ENCODE measurements at places on chromosomes 1 and 21.

DNA sequence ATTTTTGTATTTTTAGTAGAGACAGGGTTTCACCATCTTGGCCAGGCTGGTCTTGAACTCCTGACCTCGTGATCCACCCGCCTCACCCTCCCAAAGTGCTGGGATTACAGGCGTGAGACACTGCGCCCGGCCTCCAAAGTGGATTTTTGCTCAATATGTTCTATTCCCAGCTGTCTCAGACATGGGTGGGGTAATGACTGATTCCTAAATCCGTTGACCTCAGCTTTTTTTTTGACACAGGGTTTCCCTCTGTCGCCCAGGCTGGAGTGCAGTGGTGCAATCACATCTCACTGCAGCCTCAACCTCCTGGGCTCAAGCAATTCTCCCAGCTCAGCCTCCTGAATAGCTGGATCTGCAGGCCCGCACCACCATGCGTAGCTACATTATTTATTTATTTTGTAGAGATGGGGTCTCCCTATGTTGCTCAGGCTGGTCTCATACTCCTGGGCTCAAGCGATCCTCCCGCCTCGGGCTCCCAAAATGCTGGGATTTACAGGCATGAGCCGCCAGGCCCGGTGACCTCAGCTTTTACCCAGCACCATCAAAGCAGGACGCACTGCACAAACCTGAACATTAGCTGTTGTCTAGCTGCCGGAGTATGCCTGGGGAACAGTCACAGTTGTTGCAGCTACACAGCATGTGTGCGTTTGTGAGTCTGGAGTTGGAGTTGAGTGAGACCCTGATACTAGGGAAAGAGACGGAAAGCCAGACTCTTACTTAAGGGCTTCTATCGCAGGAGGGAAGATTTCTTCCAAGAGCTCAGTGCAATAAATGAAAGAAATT, 43.7 kb upstream of the PSEN2 start:
- H3K36me3 ChIP-seq: no peaks in the 10 kb centered on the region
- no peak for DNase-seq
- H3K4me3 ChIP-seq: no peak overlapping the region

- no peaks in the 10 kb centered on the region for H3K4me1 ChIP-seq
- no peak for DNase-seq
- H3K36me3 ChIP-seq: peaks cover 4% of the 10 kb centered on the region
Observed at GRCh38 chr1:32953495-32953894, 11.1 kb downstream of the RNF19B start.

GRCh38 chr21:25551569-25551968, 55.7 kb downstream of the MRPL39 start:
- DNase-seq: no peak
- no peaks in the 10 kb centered on the region for H3K27me3 ChIP-seq
- no peaks in the 10 kb centered on the region for H3K4me1 ChIP-seq
- H3K36me3 ChIP-seq: no peaks in the 10 kb centered on the region

DNA sequence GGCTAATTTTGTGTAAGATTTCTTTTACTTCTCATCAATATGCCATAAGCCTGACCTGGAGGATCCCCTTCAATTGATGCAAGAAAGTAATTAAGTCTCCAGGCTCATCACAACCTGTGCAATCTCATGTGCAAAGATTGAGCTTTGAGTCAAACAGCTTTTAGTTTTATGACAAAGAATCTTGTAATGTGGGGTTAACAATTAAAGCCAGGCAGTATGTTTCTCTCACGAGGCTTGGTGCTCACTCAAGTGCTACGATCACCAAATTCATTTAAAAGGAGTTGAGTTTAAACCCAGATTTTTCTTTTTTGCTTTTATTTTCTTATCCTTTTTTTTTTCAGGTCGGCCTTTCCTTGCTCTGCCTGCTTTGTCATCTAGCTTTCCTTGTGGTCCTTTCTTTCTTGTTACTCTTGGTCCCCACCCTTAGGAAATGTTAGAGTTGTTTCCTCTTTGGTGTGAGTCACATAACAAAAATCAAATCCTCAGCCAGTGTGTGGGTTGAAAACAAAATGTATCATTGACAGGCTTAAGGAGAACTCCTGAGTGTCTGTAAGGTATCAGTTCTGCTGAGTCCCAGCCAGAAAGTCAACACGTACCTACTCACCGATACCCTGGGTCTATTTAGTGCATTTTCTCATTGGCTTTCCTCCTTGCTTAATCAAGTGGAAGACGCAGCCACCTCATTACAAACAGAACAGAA, 1037.2 kb downstream of the ADGRL2 start:
- peaks cover 2% of the 10 kb centered on the region for H3K27me3 ChIP-seq
- no peak for DNase-seq
- H3K36me3 ChIP-seq: no peaks in the 10 kb centered on the region
- H3K27ac ChIP-seq: no peak overlapping the region
- no peak overlapping the region for H3K4me3 ChIP-seq
- H3K4me1 ChIP-seq: no peaks in the 10 kb centered on the region

GRCh38 chr1:47870946-47871676, 126.1 kb downstream of the TRABD2B start:
- no peaks in the 10 kb centered on the region for H3K36me3 ChIP-seq
- DNase-seq: no peak
- no peaks in the 10 kb centered on the region for H3K27me3 ChIP-seq

- no peaks in the 10 kb centered on the region for H3K36me3 ChIP-seq
- no peak overlapping the region for H3K4me3 ChIP-seq
- no peaks in the 10 kb centered on the region for H3K27me3 ChIP-seq
- no peak overlapping the region for H3K27ac ChIP-seq
Observed at GRCh38 chr21:15289896-15290841, 225.4 kb upstream of the NRIP1 start.

GRCh38 chr21:16302851-16303282, 573.1 kb downstream of the USP25 start:
- no peaks in the 10 kb centered on the region for H3K36me3 ChIP-seq
- peak overlapping the region; percentile 21 for H3K4me3 ChIP-seq
- peak overlapping the region; percentile 94 for H3K27ac ChIP-seq

DNA sequence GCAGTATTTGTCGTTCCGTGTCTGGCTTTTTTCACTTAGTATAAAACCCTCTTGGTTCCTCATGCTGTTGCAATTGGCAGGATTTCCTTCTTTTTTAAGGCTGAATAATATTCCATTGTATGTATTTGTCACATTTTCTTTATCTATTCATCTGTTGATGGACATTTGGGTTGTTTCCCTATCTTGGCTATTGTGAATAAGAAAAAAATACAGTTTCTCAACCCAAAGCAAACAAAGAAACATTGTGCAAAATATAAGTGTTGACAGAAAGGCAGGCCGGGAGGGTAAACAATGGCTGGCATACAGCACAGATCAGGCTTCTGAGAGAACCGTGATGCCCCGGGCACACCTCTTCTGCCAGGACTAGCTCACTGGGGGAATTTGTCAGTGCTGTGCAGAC, 26.9 kb downstream of the NENF start:
- no peak for DNase-seq
- no peak overlapping the region for H3K4me3 ChIP-seq
- H3K27ac ChIP-seq: no peak overlapping the region
- H3K4me1 ChIP-seq: peaks cover 13% of the 10 kb centered on the region
- peaks cover 2% of the 10 kb centered on the region for H3K36me3 ChIP-seq

DNA sequence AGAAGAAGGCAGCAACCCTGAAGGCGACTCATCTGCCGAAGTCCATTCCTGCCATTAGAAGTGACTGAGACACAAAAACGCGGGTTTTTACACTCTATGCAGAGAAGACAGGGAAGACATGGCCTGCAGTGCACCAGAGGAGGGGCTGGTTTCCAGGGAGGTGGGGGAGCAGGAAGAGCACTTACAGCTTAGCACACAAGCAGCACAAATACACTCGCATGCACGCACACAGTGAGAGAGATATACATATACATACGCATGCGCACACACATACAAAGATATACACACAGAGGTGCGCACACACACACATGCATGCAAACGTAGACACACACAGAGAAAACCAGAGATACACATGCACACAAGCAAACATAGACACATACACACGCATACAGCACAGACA, 210.9 kb upstream of the CSF3R start:
- no peak overlapping the region for H3K4me3 ChIP-seq
- DNase-seq: no peak
- no peak overlapping the region for H3K27ac ChIP-seq
- H3K4me1 ChIP-seq: no peaks in the 10 kb centered on the region

DNA sequence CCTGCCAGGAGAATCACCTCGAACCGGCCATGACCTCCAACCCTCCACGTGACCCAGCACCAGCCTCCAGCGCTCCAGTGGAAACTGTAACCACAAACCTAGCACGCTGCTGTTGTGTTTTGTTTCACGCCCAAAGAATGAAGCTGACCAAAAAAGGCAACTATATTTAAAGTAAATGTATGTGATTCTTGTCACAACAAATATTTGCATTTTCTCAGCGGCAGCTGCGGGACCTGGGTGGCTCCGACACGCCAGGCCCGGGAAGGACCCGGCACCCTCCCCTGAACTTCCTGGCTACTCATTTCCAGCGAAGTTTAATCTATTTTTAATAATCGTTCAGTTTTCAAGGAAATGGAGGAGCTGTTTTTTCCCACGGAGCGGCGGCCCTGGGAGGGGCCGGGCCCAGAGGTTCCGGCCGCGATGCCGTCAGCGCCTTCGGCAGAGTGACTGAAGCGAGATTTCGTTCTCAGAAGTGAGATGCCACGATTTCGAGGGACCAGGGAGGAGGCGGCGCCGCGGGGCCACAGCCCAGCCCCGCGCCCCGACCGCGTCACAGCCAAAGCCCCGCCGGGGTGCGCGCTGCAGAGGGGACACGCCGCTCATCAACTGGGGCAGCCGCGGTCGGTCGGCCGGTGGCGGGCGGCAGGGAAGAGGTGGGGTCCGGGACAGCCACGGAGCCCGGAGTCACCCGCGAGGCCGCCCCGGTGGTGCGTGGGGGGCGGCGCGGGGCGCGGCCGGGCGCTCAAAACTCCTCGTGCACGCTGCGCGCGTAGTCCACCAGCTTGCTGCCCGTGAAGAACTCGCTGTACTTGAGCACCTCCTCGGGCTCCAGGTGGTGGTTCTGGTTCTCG, 3.0 kb upstream of the TNFRSF4 start:
- H3K4me1 ChIP-seq: no peaks in the 10 kb centered on the region
- no peak overlapping the region for H3K27ac ChIP-seq
- peaks cover 82% of the 10 kb centered on the region for H3K36me3 ChIP-seq
- DNase-seq: no peak
- H3K27me3 ChIP-seq: no peaks in the 10 kb centered on the region
- H3K4me3 ChIP-seq: no peak overlapping the region

DNA sequence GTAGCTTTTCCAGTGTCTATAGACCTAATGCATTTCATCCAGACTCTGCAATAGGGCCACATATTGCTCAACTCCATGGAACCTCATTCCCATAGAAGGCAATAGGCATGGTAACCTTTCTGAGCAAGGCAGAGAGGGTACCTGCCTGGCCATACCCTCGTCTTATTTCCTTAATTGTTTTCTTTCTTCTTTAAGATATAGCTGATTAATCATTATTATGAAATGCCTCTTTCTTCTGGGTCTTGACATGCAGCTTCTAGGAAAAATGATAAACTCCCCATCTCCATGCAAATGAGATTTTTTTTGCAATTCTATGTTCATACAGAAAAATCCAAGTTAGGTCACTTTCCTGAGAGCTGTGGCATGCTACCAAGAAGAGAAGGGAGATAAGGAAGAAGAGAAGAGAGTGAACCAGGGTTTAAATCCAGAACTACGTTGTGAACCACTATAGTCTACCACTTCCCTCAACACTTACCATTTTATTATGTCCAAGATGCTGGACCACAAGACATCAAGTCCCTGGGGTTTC, 33.0 kb upstream of the IL20 start:
- H3K4me1 ChIP-seq: no peaks in the 10 kb centered on the region
- H3K27ac ChIP-seq: no peak overlapping the region
- no peaks in the 10 kb centered on the region for H3K27me3 ChIP-seq
- no peak overlapping the region for H3K4me3 ChIP-seq
- no peaks in the 10 kb centered on the region for H3K36me3 ChIP-seq
- DNase-seq: no peak

DNA sequence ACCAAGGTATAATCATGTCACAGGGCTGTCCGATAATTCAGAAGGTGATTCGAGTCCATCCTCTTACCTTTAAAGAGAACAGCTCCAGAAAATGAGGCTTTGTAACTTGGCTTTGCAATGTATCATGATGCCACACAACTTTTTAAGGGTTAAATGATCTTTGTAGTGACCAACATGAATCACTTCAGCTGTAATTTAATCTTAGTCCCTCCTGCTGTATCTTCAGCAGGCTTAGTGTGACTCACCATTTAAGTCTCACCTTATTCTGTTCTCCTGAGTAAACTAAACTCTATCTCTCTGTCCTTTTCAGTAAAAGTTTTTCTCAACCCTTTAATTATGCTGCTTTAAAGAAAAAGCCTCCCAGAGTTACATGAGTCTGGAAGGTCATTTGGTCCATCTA, 1.9 kb upstream of the HIVEP3 start:
- H3K27me3 ChIP-seq: peaks cover 2% of the 10 kb centered on the region
- DNase-seq: no peak
- H3K4me3 ChIP-seq: no peak overlapping the region
- peaks cover 33% of the 10 kb centered on the region for H3K4me1 ChIP-seq
- no peak overlapping the region for H3K27ac ChIP-seq

DNA sequence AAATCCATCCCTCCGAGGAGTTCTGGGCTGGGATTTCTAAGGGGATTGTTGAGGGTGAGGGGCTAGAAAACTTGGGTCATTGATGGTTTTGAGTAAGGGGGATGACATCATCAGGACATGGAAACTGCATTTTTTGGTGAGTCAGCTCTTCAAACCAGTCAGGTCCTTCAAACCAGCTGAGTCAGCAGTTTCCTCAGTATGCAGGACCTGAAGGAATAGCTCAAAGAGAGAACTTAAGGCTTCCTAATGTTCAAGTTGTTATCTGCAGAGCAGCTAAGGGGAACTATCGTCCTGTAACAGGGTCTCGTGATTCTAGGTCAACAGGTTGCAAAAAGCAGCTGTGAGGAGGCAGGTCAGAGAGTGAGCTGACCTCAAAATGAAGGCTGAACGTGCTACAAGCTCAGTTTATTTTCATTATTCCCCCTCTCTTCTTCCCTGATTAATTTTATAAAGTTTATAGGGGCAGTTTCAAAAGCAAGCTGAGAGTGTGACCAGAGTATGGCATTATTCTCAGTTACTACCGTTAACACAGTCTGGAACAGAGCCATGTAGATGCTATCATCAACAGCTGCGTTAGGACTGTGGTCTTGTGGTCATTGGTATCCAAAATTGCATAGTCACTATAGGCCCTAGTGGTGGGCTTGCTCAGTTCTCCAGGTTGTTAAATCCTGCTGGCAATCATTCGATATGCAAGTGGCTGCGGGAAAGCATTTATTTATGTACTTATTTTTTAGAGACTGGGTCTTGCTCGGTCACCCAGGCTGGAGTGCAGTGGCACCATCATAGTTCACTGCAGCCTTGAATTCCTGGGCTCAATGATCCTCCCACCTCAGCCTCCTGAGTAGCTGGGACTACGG, 10.7 kb upstream of the SDC3 start:
- H3K27ac ChIP-seq: no peak overlapping the region
- H3K27me3 ChIP-seq: no peaks in the 10 kb centered on the region
- no peaks in the 10 kb centered on the region for H3K4me1 ChIP-seq
- H3K4me3 ChIP-seq: no peak overlapping the region
- H3K36me3 ChIP-seq: no peaks in the 10 kb centered on the region

- no peak overlapping the region for H3K4me3 ChIP-seq
- peaks cover 30% of the 10 kb centered on the region for H3K4me1 ChIP-seq
- peak; percentile 92 for DNase-seq
- H3K27me3 ChIP-seq: no peaks in the 10 kb centered on the region
Observed at GRCh38 chr1:164635803-164636731, 77.1 kb downstream of the PBX1 start.
